ENCODE measurements at places on chromosomes 6 and 20.
A peak's percentile ranks its signal among the peaks of the same experiment; 100 is the strongest.

GRCh38 chr6:72740135-72740534, 118.3 kb downstream of the KCNQ5 start:
- peaks cover 27% of the 10 kb centered on the region for H3K4me1 ChIP-seq
- H3K36me3 ChIP-seq: no peaks in the 10 kb centered on the region
- H3K27me3 ChIP-seq: no peaks in the 10 kb centered on the region
- DNase-seq: peak; percentile 30
- peak overlapping the region; percentile 44 for H3K27ac ChIP-seq

GRCh38 chr6:11921017-11921438, 91.1 kb upstream of the HIVEP1 start:
- H3K36me3 ChIP-seq: no peaks in the 10 kb centered on the region
- H3K27me3 ChIP-seq: peaks cover 5% of the 10 kb centered on the region
- no peak overlapping the region for H3K4me3 ChIP-seq
- no peak for DNase-seq

DNA sequence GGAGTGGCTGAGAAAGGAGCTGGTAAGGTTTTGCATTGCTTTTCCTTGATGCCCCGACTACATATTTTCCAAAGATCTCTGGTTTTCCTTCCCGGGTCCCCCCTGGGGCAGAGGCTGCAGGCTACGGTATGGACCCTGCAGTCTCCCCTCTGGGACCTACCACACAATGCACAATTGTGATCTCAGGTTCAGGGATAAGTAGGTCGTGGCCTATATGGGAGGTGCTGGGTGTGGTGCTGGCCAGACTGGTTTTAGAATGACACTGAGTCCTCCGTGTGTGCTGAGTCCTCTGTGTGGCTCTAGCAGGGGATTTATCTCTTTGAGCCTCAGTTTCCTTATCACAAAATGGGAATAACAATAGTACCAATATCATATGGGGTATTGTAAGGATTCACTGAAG, 376 bp downstream of the C20orf202 start:
- H3K4me3 ChIP-seq: no peak overlapping the region
- no peaks in the 10 kb centered on the region for H3K36me3 ChIP-seq
- H3K27ac ChIP-seq: no peak overlapping the region

- no peak for DNase-seq
- H3K36me3 ChIP-seq: no peaks in the 10 kb centered on the region
- no peak overlapping the region for H3K4me3 ChIP-seq
- no peaks in the 10 kb centered on the region for H3K4me1 ChIP-seq
Measured at GRCh38 chr6:107466062-107466461, 6.7 kb upstream of the PDSS2 start.

DNA sequence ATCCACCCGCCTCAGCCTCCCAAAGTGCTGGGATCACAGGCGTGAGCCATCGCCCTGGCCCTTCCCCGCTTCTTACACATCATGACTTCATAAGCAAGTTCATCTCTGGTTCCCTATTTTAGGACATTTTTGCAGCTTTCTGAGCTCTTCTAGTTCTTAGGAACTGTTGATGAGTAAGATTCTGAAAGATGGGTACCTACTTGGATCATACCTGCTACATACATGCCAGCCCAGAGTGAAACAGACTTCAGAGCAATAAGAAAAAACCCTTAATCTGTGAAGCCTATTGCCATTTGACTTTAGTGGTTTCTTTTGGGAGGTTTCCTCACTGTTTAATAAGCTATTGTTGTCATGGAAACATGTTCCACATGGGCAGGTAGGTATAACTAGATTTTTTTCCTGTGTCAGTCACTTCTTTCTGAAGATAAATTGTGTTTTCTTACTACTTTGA, 27.9 kb upstream of the TMEM217 start:
- peaks cover 81% of the 10 kb centered on the region for H3K4me1 ChIP-seq
- peak overlapping the region; percentile 70 for H3K4me3 ChIP-seq
- peak overlapping the region; percentile 98 for H3K27ac ChIP-seq
- peak; percentile 66 for DNase-seq
- H3K36me3 ChIP-seq: peaks cover 51% of the 10 kb centered on the region

DNA sequence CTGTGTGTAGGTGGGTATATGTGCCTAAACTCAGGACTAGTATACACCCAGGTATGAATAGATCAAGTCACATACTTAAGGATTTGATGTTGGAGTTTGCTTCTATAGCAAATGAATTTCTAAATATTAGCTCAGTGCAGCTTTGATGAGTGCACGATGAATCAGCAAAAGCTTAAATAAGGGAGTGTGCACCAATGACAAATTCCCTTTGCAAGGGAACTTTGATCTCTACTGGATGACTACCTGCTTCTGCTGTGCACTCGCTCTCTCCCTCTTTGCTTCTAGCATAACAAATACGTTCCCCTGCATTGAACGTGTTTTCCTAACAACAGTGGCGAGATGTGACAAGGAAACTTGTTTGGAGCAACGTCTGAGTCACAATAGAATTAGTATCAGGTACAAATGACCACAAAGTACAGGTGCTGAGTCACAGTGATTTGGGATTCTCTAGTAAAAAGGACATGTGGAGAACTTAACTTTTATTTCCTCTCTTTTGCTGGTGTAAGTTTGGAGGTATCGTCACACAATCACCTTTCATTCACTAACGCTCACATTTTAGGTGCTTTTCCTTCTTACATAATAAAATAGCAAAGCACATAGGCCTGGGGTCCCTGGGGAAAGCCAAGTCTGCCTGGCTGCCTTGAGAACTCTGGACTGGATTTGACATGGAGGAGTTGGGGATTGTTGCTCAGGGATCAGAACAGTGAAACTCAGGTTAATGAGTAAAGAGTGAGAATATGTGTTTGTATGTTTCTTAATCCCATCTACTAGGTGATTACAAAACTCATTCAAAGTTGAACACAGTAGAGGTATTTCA, 49.7 kb downstream of the KLHL31 start:
- H3K36me3 ChIP-seq: no peaks in the 10 kb centered on the region
- DNase-seq: no peak
- no peak overlapping the region for H3K4me3 ChIP-seq
- H3K27me3 ChIP-seq: peaks cover 22% of the 10 kb centered on the region
- H3K4me1 ChIP-seq: peaks cover 11% of the 10 kb centered on the region

GRCh38 chr6:14035874-14036273, 81.7 kb upstream of the CD83 start:
- DNase-seq: no peak
- peaks cover 10% of the 10 kb centered on the region for H3K27me3 ChIP-seq
- no peaks in the 10 kb centered on the region for H3K36me3 ChIP-seq

DNA sequence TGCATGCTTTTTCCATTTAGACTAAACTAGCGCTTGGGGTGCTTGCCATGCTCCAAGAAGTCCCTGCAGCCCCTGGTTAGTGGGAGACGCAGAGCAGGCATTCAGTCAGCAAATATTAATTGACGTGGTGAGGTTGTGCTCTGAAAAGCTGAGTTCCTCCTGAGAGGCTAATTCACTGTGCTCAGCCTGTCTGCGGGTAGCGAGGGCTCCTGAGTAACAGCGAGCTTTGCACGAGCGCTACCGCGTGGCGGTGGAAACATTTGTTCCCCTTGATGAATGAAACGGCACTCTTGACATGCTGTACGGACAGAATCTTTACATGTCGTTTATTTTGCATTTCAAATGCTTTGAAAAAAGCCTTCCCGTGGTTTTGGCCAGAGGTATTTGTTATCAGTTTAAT, 170.6 kb upstream of the AGPAT4 start:
- no peak overlapping the region for H3K4me3 ChIP-seq
- DNase-seq: no peak
- H3K27ac ChIP-seq: no peak overlapping the region
- no peaks in the 10 kb centered on the region for H3K36me3 ChIP-seq
- no peaks in the 10 kb centered on the region for H3K4me1 ChIP-seq
- H3K27me3 ChIP-seq: no peaks in the 10 kb centered on the region

- peaks cover 19% of the 10 kb centered on the region for H3K27me3 ChIP-seq
- no peak overlapping the region for H3K4me3 ChIP-seq
- no peaks in the 10 kb centered on the region for H3K36me3 ChIP-seq
- H3K4me1 ChIP-seq: no peaks in the 10 kb centered on the region
Measured at GRCh38 chr6:39756582-39756981, 31.4 kb upstream of the KIF6 start.

DNA sequence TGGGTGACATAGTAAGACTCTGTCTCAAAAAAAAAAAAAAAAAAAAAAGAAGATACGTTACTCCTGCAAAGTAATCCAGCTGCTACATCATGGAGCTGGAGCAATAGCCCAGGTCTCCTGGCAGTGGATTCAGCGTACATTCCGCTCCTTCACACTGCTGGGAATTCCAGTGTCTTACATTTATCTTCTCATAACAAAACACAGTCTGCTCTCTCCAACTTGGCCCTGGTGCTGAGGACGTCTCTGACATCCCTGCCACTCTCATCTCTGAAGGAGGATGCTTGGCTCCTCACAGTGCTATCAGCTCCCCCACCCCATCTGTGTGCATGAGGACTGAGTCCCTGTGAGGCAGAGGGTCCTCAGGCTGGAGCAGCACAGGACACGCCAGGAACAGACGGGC, 529.8 kb downstream of the CD83 start:
- no peaks in the 10 kb centered on the region for H3K36me3 ChIP-seq
- DNase-seq: no peak
- H3K27me3 ChIP-seq: no peaks in the 10 kb centered on the region

DNA sequence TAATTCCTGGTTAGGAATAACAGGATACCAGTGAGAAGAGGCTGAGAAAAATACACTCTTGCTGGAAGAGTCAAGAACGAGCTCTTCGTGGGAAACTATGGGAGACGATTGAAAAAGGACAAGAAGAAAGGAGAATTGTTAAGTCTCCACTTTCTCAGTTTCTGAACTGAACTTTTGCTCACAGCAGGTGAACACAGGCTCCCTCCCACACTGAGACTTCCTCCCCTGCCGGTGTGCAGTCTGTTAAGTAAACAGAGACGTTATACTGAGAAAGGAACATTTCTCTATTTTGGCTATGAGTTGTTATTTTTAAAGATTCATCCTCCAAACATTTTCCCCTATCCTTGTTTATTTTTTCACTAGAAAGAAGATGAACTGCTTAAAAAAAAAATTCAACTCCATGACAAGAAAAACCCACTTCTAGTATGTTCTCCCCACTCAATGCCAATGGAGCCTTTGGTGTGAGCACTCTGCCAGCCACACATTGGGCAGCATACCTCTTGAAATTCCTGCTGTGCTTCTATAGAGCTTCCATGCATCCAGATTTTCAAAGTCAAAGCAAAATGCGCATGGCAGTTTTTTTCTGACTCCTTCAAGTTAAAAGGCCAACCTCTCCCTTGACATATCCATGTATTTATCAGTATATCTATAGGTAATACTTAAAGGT, 250.5 kb downstream of the ESR1 start:
- H3K4me3 ChIP-seq: no peak overlapping the region
- no peaks in the 10 kb centered on the region for H3K36me3 ChIP-seq
- no peaks in the 10 kb centered on the region for H3K4me1 ChIP-seq
- H3K27ac ChIP-seq: no peak overlapping the region
- peaks cover 6% of the 10 kb centered on the region for H3K27me3 ChIP-seq
- DNase-seq: no peak

DNA sequence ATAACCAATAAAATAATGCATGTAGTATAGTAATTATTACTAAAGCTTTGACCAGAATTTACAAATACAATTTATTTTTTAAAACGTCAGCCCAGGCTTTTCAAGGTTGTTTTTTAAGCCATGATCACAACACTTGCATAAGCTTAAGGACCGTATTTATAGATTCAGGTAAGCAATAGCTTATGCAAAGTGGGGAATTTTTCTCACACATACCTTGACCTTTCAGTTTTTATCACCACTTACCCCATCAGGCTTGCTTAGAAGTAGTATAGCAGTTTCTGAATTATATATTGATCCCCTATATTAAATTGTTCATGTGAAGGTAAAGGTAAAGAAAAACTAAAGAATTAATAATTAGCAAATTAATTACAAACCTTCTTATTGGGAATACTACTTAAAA, 232.3 kb upstream of the FKBP1C start:
- no peaks in the 10 kb centered on the region for H3K27me3 ChIP-seq
- H3K4me1 ChIP-seq: no peaks in the 10 kb centered on the region
- H3K4me3 ChIP-seq: no peak overlapping the region
- H3K27ac ChIP-seq: no peak overlapping the region
- H3K36me3 ChIP-seq: no peaks in the 10 kb centered on the region

GRCh38 chr6:152401978-152402377, 235.2 kb downstream of the SYNE1 start:
- no peak overlapping the region for H3K4me3 ChIP-seq
- no peaks in the 10 kb centered on the region for H3K4me1 ChIP-seq
- H3K36me3 ChIP-seq: no peaks in the 10 kb centered on the region
- DNase-seq: no peak
- H3K27ac ChIP-seq: no peak overlapping the region

DNA sequence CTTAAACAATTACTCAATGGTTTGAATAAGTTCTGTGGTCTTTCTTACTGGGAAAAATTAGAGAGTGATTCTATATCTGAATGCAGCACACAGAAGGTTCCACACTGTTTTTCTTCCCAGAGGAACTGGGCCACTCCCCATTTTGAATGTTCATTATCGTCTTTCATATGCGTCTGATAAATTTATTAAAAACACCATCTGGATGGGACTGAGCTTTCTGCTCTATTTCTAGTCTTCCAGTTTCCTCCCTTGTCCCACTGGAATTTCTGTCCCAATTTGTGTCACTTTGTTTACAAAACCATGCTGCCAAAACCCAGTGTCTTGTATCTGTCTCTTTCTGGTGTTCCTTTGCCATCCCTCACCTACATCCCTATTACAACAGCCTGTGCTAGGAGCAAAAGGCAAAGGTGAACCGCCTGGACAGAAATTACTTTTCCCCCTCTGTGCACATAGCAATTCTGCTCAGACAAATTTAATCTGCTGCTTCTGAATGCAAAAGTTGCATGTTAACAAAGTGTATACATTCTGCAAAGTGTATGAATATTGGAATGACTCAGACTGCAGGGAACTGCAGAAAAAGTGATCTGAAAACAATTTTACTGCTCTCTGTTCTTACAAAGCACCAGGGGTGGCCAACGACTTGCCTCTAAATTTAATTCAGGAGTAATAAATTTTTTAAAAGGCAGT, 333.6 kb downstream of the BTBD9 start:
- peak overlapping the region; percentile 50 for H3K4me3 ChIP-seq
- H3K27ac ChIP-seq: peak overlapping the region; percentile 75
- no peaks in the 10 kb centered on the region for H3K27me3 ChIP-seq
- no peak for DNase-seq
- peaks cover 20% of the 10 kb centered on the region for H3K4me1 ChIP-seq
